NCI-H1105 (cell line): ENCODE measurements at places on chromosomes 12 and 14.
A peak's percentile ranks its signal among the peaks of the same experiment; 100 is the strongest.

- no peak for DNase-seq
These were observed 129.7 kb downstream of the GLT1D1 start for GRCh38 chr12:128982933-128983332.

GRCh38 chr14:74905595-74906142 lies 17.4 kb downstream of the RPS6KL1 start:
- DNase-seq, result peak; percentile 46

- no peak for DNase-seq
These were observed 170.9 kb upstream of the LMNTD1 start for GRCh38 chr12:25723921-25724491.

DNA sequence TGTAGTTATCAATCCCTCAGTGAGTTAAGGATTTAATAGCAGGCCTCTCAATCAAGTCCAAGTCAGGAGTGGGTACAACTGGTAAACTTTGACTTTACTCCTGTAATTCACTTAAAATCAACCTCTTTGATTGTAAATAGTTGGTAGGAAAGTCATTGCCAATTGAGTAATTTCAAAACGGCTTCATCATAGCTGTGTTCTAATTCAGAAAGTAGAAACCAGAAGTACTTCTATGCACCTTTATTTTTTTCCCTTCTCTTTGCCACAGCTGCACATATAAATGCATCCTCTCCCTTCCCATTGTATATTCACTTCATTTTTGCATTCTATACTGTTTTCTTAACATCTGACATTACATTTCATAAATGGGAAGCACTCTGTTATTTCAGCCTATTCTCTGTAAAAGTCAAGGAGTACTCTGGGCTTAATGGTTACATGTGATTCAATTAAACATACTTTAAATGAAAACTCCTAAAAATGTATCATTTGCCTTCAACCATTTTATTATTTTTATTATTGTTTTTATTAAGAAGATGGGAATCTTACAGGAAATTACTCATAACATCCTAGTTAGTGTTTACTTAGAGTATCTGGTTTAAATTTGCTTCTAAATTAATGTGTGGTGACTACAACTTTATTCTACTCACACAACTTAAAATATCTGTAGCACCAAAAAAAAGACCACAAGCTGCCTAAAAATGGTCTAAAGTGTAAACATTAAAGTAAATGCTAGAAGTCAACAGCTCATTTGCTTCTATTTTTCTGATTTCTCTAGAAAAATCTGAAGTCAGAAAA lies 171.2 kb downstream of the CEP128 start:
- no peak for DNase-seq

GRCh38 chr12:48419116-48419935 lies 53.0 kb upstream of the ANP32D start:
- no peak for DNase-seq

GRCh38 chr14:70677341-70677740 lies 35.6 kb downstream of the TTC9 start:
- DNase-seq, result no peak

- DNase-seq, result no peak
These were observed 148.0 kb upstream of the PDE3A start for GRCh38 chr12:20220339-20220738.

- no peak for DNase-seq
These were observed 78.6 kb downstream of the SLC15A5 start for GRCh38 chr12:16198884-16199283.

DNA sequence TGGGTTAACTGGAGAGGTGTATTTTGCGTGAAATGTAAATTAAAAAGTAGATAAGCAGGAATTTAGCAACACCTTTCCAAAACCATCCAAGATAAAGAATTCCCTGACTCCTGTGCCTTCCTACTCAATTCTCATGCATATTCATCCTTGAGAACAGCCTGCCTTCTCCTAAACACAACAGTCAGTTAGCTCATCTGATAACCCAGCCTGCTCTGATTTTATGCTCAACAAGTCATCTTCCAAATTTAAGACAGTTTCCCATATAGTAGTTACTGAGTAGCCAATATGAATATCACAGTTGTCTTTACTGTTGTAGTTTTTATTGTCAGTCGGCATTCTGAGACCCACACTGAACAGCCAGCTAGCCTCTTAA lies 27.1 kb downstream of the CPNE8 start:
- DNase-seq, result no peak

DNA sequence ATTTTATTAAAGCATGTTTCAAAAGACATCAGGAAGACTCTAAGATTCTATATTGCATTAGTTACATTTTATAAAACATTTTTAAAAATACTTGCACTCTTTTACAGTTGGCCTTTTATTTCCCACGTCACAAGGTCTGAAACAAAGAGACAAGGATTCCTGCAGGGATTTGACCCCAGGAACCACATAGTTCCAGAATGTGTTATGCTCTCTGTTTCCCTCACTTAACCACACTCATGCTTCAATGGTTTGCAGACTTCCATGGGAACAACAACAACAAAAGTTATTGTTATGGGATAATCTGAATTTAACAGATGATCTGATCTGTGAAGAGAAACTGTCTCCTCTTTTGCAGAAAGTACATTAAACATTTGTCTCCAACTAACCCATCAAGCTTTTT lies 104.3 kb upstream of the PPFIA2 start:
- DNase-seq, result no peak

DNA sequence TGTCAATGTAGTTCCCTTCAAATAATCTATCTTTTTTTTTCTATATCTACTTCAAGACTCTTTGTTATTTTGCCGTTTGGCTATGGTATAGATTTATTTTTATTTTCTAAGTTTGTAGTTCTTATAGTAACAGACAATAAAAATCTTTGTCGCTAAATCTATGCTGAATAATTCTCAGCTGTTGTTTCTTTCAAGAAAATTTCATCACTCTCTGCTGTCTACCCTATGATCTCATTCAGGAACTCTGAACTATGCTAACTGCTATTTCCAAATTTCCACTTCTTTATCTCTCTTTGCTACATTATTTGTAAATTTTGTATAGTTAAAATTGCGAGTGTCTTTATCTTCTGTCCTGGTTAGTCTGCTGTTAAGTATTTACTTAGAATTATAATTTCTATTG lies 353.6 kb downstream of the LRFN5 start:
- DNase-seq, result no peak

- no peak for DNase-seq
These were observed 71.5 kb downstream of the PRMT8 start for GRCh38 chr12:3562484-3562883.

GRCh38 chr12:74365178-74365964 lies 172.3 kb upstream of the ATXN7L3B start:
- DNase-seq, result peak; percentile 28

- DNase-seq, result no peak
These were observed 841.7 kb downstream of the DIO2 start for GRCh38 chr14:79369359-79370332.

GRCh38 chr12:93530358-93530757 lies 42.1 kb upstream of the SOCS2 start:
- no peak for DNase-seq

DNA sequence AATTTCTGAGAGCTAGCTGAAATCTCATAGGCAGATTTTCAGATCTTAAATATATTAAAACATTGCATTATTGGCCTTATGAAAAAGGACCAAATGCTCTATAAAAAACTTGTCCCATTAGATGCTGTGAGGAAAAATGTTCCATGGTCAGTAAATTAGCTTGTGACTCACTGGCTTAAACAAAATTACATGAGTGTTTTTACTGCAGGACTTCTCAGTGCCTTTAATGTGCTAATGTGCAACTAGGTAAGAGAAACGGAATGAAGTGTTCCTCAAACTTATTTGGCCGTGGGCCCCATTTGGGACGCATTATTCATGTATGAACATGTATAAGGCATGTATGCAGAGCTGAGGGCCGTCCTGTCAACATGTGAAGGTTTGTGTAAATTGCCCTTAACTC lies 41.7 kb downstream of the MYRFL start:
- DNase-seq, result no peak

DNA sequence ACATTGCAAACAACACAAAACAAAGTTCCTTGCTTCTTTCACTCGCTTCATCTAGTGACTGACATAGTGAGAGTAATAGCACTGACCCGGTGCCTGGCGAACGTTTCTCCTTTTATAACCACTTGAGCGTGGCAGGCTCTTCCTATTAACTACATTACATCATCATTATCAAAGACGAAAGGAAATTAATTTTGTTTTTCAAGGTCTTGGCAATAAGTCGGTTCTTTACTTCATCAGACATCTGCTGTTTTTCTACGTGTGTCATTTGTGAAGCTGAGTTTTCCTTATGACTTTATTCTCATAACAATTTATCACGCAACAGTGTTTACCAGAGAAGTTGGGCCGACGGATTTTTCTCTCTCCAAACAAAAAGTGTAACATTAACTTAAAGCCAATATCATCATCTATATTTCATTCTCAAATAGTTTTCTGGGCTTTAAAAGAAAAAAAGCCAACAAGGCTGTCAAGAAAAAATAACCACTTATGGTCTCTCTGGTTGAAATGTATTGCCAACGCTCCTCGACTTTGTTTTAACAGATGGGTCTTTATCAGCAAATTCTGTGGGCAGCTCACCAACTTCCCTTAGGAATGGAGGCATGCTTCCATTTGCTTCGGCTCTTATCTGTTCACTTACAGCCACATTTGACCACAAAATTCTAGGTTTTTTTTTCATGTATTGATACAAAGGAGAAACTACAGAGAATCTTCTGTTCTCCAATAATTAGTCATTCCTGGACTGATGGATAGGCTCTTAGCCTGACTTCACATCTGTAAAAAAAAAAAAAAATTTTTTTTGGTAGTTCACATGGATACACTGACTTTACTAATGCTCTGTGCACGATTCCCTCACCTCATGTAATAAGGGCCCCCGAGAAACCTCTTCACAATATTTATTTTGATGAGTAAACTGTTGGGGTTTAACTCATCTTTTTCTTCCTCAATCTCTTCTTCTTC lies 97.1 kb upstream of the CDKN3 start:
- DNase-seq, result no peak

DNA sequence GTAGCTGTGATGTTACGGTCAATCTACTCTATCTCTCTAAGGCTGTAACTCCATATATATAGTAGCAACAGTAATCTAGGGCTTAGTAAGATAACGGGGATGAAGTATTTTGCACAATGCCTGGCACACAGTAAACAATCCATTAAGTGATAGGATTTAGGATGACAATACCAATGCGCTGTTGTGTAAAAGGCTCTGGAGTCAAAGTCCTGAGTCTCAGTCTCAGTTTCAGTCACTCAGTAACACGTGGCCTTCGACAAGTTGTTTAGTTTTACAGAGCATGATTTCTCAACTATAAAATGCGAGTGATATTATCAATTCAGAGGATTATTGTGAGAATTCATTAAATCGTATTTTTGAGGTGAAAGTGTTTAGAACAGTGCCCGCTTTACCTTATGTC lies 162.4 kb downstream of the GARIN6 start:
- no peak for DNase-seq

GRCh38 chr12:10392394-10392930 lies 2.6 kb upstream of the KLRK1 start:
- no peak for DNase-seq

DNA sequence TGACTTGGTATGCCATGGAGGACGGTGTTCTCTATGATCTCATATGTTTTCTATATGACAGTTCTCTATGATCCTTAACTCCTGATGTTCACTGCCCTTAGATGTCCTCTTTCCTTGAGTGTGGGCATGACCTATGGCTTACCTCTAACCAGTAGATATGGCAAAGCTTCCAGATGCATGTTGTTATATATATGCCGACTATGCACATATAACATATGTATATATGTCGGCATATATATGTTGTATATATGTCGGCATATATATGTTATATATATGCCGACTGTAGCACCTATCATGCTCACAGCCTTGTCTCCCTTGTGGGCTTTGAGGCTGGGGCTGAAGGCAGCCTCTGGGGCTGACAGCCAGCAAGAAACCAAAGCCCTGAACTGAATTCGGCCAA lies 106.0 kb downstream of the GRIP1 start:
- DNase-seq, result no peak

DNA sequence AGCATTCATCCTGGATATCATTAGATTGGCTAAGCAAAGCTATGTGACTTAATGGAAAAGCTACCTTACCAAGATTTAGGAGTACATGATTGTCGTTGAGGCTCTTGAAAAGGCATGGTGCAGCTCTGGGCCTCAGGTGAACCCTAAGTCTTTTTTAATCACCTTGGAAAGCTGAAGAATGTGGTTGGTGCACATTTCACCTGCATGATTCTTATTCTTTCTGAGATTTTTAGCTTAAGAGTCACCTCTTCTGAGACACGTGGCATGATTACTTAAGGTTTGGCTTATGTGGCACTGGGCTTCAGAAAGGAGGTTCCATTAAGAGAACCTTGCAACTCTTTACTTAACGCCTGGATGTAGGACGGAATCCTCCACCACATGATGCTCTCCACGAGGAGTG lies 498.5 kb downstream of the TMEM117 start:
- DNase-seq, result no peak

- DNase-seq, result no peak
These were observed 2.2 kb downstream of the CPSF6 start for GRCh38 chr12:69241438-69242092.

- no peak for DNase-seq
These were observed 31.1 kb upstream of the AMIGO2 start for GRCh38 chr12:47110718-47111391.

- no peak for DNase-seq
These were observed 26.8 kb downstream of the BCAT1 start for GRCh38 chr12:24922090-24922489.

GRCh38 chr12:80032946-80033345 lies 66.4 kb upstream of the OTOGL start:
- DNase-seq, result no peak

DNA sequence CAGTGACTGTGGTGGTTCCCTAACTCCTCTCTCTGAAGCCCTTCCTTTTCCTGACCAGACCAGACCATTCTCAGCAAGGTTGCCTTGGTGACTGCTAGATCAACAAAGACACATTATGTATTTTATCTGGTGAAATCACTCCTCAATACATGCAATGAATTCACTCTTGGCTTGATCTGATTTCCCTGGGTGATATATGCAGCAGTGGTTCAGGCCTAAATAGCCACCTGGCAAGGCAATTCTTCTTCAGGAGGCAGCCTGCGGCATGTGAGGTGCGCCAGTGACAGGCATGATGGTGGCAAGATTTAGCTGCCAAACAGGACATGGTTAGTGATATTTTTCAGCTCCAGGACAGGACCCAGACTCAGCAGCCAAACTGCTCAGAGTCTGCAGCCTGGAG lies 350.3 kb upstream of the CCDC196 start:
- DNase-seq, result no peak

GRCh38 chr14:101563654-101564443 lies 2.6 kb downstream of the DIO3 start:
- DNase-seq, result peak; percentile 57

DNA sequence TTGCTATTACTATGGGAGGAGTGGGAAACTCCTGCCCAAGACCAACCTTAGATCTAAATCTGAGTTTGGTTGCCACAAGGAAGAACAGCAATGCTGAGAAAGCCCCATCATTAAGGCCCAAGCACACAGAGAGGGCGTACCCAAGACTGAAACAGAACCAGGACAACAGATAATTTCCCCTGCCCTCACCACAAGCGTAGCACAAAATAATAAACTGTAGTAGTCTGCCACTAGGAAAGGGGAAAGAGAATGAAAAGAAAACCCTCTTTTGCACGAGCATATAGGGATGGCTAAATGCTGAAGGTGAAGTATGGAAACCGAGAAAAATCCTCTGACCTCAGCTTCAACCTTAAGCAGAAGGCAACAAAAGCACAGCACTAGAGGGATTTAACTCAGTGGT lies 76.5 kb upstream of the DHRS4 start:
- no peak for DNase-seq
